ENCODE measurements at places on chromosomes 6 and 20. TPM values are rescaled to one million over a fixed set of nuclear protein-coding genes. Genes with fewer than 3 reads are reported as not detected.

DNA sequence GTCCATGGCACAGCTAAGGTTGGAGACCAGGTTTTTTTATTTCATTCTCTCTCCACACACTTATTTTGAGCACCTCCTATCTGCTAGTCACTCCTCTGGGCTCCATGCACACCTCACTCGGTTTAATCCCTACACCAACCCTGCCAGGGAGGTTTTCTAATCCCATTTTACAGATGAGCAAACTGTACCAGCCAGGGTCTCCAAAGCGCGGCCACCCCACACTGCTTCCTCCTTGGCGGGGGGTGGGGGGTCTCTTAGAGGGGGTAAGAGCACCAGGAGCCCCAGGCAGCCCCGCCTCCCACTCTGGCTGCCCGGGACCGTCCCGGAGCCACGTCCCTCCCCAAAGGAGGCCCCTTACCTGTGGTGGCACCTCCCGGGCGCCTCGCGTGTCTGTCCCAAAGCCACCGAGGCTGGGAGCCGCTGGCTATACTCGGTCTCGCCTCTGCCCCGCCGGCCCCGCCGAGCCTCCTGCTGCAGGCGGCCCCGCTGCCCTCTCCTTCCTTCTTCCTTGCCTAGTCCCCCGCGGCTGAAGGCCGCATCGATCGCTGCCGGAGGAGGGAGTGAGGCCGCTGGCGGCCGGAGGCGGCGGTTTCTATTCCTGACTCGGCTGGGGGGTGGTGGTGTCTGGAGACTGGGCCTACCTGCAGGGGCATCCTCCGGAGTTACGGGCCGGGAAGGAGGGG is at the start of gene KCNS1:
Gene KCNS1, minus strand, starts transcription at position 565 of the 683 bp plus-strand sequence. CDS start 1,891 bp downstream, outside the sequence.
- peaks cover 50% of the 10 kb centered on the region for H3K27me3 ChIP-seq
- no peaks in the 10 kb centered on the region for H3K36me3 ChIP-seq
- peaks cover 16% of the 10 kb centered on the region for H3K4me1 ChIP-seq
- DNase-seq, result no peak

GRCh38 chr20:33169176-33169794 is 1.3 kb downstream of the BPIFA2 start:
- no peak for DNase-seq
- H3K27ac ChIP-seq, result no peak overlapping the region
- H3K36me3 ChIP-seq, result no peaks in the 10 kb centered on the region
- H3K27me3 ChIP-seq, result no peaks in the 10 kb centered on the region

- no peaks in the 10 kb centered on the region for H3K4me1 ChIP-seq
- H3K27me3 ChIP-seq, result no peaks in the 10 kb centered on the region
- DNase-seq, result no peak
- no peak overlapping the region for H3K27ac ChIP-seq
- H3K4me3 ChIP-seq, result no peak overlapping the region
- no peaks in the 10 kb centered on the region for H3K36me3 ChIP-seq
Measured at GRCh38 chr6:100300221-100300736, 164.4 kb downstream of the SIM1 start.

DNA sequence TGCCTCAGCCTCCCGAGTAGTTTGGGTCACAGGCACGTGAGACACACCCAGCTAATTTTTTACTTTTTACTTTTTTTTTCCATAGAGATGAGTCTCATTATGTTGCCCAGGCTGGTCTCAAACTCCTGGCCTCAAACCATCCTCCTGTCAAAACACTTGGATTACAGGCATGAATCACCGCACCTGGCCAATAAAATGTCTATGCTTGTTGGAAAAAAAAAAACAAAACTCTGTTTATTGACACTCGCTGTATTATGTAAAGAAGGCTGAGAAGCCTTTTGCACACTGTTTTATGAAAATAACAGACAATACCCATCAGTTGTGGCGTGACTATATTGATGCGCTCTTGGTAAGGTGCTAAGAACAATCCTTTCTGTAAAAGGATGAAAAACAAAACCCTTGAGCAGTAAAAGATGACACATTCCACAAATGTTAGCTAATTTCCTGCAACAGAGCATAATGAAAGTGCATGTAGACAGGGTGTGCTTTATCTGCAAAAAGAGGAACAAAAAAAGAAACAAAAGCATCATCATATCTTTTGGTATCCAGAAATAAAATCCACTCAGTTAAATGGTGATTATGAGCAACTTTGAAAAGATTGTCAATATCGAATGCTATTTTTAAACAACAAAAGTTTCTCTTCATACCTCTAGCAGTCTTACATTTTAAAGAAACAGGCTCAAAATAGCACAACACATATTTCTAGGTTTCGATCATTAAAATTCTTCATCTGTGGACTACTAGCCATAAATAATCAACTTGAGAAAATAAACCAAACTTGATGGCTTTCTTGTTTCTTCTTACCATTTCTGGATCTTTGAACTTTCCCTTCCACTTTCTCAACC is 108.3 kb upstream of the PHACTR1 start:
- no peak overlapping the region for H3K27ac ChIP-seq
- no peaks in the 10 kb centered on the region for H3K27me3 ChIP-seq
- H3K4me3 ChIP-seq, result no peak overlapping the region
- no peak for DNase-seq
- no peaks in the 10 kb centered on the region for H3K36me3 ChIP-seq
- H3K4me1 ChIP-seq, result peaks cover 8% of the 10 kb centered on the region

DNA sequence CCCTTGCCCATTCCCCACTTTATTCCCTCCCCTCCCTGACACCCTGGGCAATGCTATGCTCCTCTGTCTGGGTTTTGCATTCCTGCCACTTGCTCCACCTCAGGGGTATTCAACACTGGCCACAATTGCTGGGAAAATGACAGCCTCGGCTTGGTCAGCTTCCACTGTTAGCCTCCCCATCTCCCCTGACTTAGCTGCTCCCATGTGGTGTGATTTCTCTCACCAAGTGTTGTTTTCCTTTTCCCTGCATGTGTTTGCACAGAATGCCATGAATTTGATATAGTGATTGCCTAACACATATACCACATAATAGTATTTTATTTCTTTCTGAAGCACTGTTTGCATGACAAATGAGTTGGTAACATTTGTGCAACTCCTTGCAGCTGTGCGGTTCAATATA is 1.4 kb upstream of the LEMD2 start:
- H3K4me1 ChIP-seq, result peaks cover 33% of the 10 kb centered on the region
- H3K4me3 ChIP-seq, result no peak overlapping the region
- H3K27me3 ChIP-seq, result peaks cover 12% of the 10 kb centered on the region

BPIFB2 gene
- total RNA-seq, result not detected
